Left forelimb (tissue), 1 donor: ENCODE measurements at places on chromosomes 5 and 9.
A peak's percentile ranks its signal among the peaks of the same experiment; 100 is the strongest.

DNA sequence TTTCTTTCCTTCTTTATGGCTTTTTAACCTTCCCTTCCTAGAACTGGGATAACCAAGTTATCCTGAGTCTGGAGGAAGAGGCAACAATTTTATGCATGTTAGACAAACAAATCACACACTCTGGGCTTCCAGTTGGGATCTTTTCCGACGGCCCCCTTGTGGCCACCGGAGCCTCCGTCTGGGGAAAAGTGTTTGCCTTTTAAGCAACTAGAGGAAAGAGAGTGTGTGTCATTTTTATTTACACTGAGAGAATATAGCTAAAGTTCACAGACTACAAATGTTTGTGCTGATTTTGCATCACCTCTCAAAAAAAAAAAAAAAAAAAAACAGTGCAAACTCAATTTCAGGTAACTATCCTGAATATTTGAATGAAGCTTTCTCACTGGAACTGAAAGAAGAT, 126.2 kb downstream of the SEMA6A start:
- no peak for DNase-seq

DNA sequence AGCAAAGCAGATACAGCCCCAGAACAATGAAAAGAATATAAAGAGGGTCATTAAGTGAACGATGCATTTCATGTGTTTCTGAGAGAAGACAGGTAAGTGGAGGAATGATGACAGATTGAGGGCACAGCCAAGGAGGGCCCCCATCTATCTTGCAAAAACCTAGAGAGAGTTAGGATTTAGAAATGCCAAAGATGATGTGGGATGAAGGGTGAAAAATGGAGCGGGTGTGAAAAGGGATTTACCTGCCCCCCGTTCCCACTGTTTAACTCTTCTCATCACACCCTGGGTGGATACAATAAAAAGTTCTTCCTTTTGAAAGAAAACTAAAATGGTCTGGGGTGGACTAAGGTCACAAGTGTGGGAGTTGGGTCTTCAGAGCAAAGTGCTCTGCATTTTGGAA, 18.5 kb upstream of the PPP2R2B start:
- no peak for DNase-seq

DNA sequence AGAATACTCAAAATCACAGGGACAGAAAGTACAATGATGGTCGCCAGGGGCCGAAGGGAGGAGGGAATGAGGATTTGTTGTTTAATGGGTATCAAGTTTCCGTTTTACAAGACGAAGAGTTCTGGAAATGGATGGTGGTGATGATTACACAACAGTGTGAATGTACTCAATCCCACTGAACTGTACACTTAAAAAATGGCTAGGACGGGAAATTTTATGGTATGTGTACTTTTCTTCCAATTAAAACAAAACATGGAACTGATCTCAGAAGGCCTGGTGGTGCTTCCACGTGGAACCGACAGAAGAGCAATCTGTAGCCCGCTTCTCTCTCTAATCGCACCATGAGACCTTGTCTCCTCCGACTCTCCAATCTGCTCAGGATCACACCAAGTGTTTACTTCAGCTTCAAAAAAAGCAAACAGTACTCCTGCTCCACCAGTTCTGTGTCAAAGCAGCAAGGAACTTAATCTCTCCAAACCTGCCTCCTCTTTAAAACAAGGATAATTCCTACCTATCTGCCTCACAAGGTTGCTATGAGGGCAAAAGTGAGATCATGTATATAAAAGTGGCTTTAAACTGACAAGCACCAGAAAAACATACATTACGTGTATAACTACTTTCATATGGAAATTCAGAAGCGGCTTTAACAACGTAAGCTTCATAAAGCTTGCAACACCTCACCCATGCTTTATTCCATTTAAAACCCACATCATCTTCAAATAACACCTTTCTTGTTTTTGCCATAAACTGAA, 2.1 kb downstream of the ECPAS start:
- no peak for DNase-seq

DNA sequence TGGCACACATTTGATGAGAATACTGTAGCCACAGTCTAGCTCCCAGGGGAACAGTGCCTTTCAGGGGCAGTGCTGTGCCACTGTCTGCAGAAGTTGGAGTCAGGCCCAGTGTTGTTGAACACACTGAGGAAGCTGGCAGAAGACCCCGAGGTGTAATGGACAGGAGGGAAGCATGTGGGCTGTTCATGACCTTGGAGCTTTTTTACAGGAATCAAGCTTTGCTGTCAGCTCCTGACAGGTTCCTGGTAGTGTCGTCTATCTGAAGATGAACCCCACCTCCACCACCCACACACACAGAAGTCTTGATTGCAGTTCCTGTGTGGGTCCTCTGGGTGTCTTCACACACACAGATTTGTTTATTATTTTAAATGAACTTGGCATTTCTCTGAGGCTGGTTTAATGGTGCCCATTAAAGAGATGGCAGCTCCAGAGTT, 40.3 kb upstream of the TNFAIP8 start:
- DNase-seq, result no peak

DNA sequence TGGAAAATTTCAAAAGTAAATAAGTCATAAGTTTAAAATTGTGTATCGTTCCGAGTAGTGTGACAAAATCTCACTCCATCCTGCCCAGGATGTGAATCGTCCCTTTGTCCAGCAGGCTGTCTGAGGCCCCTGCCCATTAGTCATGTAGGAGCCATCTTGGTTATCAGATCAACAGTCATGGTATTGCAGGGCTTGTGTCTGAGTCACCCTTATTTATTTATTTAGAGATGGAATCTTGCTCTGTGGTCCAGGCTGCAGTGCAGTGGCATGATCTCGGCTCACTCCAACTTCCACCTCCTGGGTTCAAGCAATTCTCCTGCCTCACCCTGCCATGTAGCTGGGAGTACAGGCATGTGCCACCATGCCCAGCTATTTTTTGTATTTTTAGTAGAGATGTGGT, 30.2 kb downstream of the ITGA2 start:
- no peak for DNase-seq

- no peak for DNase-seq
Observed at GRCh38 chr5:86463339-86463738, 154.4 kb upstream of the COX7C start.

- DNase-seq, result peak; percentile 62
Observed at GRCh38 chr9:127161081-127161624, 38.7 kb upstream of the ANGPTL2 start.

GRCh38 chr9:133690081-133690561, 48.0 kb downstream of the SARDH start:
- no peak for DNase-seq

- no peak for DNase-seq
Observed at GRCh38 chr5:31853398-31854135, 214.6 kb downstream of the PDZD2 start.

GRCh38 chr5:11973469-11973868, 69.2 kb upstream of the CTNND2 start:
- DNase-seq, result no peak
